Activated naive CD4-positive, alpha-beta T cell treated with anti-CD3 and anti-CD28 coated beads for 36 hours (primary cell): ENCODE measurements at places on chromosomes 7 and 10.

DNA sequence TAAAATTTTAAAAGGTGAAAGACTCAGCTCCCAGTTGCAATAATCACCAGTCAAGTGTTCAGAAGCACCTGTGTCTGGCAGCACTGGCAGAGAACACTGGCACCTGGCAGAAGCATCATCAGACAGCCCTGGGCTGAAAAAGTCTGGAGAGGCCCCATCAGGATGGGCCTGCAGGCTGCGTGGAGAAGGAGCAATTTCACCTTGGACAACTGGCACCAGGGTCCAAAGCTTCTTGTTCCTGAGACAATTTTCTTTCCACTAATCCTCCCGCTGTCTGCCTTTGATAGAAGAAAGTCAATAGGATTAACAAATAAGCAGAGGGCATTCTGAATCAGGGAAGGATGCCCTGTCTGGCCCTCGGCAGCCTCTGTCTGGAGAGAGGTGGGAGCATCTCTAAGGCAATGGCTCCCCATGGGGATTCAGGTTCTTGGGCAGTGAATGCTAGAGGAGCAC, 6.5 kb downstream of the COBL start:
- DNase-seq, result no peak

DNA sequence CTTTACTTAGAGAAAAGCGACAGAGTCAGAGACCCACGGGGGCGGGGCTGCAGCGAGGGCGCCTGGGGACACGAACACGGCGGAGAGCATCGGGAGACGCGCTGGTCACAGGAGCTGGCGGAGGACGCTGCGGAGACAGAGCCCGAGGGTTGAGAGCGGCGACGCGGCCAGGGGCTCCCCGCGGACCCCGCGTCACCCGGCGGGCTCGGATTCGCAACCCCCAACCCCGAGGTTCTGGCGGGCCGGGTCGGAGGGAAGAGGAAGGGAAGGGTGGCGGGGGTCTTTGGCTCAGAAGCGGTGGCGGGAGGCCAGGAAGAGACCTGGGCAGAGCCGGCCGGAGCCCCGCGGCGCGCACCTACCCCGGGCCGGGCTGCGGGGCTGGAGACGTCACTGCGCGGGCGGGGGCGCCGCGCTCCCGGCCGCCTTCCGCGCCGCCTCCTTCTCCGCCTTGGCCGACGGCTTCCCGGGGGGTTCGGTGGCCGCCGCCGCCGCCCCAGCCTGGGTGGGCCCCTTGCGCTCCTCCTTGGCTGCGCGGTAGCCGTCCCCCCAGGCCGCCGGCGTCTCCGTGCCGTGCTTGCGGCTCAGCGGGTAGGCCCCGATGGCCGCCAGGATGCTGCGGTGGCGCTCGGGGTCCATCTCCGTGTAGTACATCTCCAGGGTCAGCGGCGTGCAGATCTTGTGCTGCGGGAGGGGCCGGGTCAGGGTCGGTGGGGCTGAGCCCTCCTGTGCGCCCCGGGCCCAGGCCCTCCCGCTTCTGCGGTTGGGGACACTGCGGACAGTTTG, 11.1 kb downstream of the CALY start:
- DNase-seq, result no peak

DNA sequence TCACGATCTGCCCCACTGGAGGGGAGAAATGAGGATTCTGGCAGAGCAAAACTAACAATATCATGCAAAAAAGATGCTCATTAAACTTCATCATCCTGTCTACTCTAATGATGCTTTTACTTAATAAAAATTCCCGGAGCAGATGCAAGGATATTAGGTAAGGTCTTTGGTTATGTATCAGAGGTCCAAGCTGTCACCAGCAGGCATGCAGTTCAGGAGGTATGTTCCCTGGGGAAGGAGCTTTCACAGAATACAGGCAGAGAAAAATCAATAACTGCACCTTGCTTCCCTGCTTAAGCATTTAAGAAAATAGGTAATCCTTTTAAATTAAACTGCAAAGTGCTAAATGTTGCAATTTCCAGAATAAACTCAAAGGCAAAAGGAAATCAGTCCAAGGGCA, 81.6 kb upstream of the C1QL3 start:
- DNase-seq, result no peak

GRCh38 chr7:127765150-127765549, 113.2 kb downstream of the SND1 start:
- no peak for DNase-seq

GRCh38 chr7:19376538-19376937, 231.3 kb upstream of the FERD3L start:
- DNase-seq, result no peak

DNA sequence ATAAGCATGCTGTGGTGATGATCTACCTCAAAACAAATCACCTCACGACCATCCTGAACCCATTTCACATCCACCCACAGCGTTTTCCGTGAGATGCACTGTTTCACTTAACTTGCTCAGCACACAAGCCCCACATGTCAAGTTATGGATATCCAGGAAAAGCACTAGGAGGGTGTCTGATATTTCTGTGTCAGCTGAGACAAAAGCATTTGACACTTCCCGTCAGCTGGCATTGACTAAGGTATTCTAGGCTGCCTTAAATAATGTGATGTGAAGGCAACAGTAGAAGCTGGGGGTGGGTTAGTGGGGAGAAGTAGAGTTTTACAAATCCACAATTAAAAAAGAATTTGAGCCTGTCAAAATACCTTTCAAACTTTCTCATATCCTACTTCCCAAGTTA, 68.7 kb upstream of the MDFIC start:
- no peak for DNase-seq

DNA sequence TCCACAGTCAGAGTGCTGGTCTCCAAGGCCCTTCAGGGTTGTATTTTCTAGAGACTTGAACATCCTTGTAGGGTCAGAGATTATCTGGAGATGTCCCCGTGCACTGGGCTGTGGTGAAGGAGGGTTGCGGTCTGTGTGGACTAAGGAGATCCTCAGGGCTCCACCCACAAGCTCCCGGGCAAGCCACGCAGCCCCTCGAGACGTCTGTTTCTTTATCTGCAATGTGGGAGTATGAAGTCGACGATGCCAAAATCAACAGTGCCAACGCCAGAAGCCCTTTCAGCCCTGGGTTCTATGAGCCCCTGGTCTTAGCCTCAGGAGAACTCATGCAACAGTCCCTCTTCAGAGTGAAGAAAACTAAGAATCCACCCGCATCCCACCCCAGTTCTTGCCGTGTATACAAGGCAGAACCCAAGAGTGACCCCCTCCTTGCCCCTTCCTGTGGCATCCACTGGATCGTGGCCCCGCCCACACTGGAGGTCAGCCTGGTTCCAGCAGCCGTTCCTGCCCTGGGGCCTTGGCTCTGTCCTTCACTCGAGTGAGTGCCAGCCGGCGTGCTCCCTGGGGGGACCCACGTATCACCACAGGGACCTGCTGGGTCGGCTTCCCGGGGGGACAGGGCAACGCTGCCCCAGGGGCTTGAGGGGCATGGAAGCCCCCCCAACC, 6.0 kb upstream of the SHH start:
- DNase-seq, result no peak

DNA sequence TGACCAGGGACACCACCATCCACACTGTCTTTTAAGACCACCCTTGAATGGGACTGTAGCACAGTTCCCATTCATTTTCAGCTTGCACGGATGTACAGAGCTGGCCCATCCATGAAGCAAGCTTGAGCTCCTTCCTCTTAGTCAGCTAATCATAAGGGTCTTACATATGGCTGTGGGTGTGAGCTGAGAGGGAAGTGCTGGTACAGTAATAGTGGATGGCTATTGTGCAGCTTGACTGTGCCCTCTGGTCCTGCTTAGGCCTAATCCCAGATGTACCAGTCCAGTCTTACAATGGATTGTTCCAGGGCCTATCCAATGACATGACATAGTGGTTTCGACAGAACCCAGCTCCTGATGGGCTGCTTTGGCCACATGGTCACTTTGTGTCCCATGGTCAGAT, 96.9 kb upstream of the ZNF438 start:
- no peak for DNase-seq

DNA sequence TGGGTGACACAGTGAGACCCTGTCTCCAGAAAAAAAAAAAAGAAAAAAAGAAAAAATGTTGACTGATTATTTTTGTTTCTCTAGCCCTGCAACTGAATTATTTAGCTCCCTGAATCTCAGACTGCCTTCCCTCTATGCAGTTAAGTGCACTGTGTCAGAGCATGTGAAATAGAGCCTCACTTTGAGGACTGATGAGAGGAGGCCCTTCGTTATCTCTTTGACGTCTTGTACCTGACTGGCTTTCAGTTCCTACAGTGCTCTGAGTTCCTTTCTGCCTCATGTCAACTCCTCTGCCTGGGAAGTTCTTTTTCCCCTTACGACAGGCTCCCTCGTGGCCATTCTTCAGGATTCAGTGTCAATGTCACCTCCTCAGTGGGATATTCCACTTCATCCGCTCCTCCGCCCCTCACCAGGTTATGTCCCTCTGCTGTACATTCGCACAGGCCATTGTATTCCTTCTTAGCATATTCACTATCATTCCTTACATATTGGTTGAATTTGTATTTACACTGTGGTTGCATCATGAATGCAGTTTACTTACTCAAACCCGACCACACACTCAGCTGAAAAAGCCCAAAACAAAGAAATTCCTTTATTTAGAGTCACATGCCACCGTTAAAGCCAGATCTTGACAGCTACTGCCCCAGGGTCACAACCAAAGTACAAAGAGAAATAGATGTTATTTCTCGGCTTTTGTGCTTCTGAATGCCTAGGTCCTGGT, 18.1 kb upstream of the CAMK2G start:
- no peak for DNase-seq

DNA sequence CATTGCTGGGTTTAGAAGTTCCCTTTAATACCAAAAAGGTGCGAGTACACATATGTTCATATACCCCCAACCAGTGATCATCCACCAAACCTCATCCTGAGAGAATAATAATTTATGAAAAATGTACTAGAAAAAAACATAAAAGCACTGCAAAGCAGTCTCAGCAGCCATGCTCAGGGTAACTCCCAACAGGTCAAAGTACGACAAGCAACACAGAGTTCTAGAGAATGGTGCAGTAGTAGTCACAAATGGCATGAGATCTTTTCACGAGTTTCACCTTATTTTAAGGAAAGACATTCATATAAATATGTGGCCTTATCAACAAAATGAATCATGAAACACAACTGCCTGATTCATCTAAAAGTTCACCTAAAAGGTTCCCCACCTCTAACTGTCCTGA, 338.5 kb downstream of the PARD3 start:
- no peak for DNase-seq

GRCh38 chr10:55629793-55630490, 731.1 kb downstream of the ZWINT start:
- no peak for DNase-seq

DNA sequence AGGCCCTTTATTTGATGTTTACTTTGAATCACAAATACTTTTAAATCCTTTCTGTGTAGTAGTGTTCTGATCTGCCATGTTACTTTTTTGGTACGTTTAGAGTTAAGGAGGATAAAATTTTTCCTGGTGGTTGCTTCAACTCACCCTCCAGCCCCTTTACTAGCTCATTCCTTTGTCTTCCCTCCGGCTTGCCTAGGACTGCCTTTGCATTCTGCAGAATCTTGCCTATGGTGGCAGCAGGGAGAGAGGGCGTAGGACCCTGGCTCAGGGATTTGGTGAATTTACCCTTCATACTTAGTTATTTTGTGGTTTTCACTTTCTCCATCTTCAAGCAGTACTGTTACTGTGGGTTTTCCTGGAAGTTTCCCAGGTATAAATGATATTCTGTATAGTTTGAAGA, 833.5 kb downstream of the XPNPEP1 start:
- no peak for DNase-seq

DNA sequence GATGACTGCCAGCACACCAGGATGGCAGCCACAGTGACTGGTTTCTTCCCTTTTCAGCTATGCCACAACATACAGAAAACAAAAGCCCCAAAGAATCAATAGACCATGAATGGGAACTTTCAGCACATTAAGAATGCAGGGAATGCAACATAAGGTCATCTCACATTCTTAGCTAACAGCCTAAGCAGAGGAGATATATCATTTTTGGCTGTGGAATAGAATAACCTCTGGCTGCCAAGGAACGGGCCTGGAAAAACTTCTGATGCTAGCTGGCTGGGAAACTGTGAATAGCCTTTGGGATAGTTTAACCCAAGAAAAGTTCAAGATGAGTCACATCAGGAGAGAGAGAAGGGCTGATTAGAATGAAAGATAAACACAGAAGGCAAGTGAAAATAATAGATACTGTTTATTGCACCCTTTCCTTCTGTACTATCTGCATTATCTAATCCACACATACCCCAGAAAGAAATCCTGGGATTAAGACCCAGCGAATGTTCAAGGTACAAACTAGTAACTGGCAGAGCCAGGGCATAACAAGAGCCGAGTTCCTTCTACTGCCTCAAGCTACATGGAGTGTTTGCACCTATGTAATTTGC, 169.2 kb downstream of the SEMA3A start:
- DNase-seq, result no peak

DNA sequence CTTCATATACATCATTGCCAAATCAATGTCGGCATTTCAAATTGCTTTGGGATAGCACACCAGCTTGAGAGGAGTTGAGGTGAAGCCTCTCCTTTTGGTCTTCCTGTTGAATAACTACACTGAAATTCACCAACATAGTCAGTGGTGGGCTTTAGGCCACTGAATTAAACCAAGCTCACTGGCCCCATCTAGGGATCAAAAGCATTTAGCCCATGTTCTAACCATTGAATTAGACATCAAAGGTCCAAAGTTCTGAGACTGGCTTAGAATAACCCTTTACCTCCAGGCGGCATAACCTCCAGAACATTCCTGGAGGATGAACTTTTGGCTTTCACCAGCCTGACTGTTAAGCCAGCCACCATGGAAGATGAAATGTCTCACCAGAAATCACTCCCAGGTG, 54.6 kb downstream of the BPGM start:
- DNase-seq, result no peak

DNA sequence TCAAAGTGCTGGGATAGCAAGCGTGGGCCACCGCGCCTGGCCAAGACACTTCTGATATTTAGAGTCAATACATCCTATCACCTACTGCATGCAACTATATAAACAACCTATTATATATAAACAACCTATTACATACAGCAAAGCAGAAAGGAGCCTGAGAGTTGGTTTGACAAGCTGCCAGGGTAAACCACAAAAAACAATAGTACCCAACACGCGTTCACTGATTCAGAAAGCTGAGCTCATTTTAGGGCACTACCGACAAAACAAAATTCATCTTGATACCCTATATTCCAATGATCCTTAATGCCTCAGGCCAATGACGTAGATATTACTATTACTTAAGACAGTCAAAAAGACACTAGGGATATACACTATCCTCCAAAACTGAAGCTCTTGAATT, 16.2 kb downstream of the MALSU1 start:
- no peak for DNase-seq

GRCh38 chr10:13106387-13107045, 6.6 kb downstream of the OPTN start:
- DNase-seq, result no peak

GRCh38 chr10:101639141-101639900, 51.2 kb downstream of the DPCD start:
- DNase-seq, result no peak

DNA sequence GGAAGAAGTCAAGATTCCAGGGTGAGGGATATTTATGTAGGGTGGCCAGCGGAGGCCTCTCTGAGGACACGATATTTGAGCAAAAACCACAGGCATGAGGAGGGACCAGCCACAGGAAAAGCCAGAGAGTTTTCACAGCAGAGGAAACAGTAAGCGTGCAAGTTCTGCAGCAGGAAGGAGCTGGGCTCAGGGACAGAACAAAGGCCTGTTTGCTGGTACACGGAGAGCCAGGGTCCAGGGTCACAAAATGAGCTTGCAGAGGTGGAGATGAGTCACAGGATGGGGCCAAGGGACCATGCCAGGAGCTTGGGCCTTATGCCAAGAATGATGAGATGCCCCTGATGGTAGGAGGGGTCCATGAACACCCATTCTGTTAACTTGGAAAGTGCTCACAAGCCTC, 283.5 kb downstream of the PLXNA4 start:
- DNase-seq, result no peak

GRCh38 chr7:127918130-127918529, 113.1 kb downstream of the LRRC4 start:
- no peak for DNase-seq
